ENCODE measurements at places on chromosomes 7 and 10. TPM values are rescaled to one million over a fixed set of nuclear protein-coding genes. Genes with fewer than 3 reads are reported as not detected.

- peak; percentile 71 for DNase-seq
Observed at GRCh38 chr10:121310151-121310711, 288.0 kb downstream of the FGFR2 start.

GRCh38 chr7:101936611-101937231, 119.3 kb downstream of the CUX1 start:
- peak; percentile 46 for DNase-seq

DNA sequence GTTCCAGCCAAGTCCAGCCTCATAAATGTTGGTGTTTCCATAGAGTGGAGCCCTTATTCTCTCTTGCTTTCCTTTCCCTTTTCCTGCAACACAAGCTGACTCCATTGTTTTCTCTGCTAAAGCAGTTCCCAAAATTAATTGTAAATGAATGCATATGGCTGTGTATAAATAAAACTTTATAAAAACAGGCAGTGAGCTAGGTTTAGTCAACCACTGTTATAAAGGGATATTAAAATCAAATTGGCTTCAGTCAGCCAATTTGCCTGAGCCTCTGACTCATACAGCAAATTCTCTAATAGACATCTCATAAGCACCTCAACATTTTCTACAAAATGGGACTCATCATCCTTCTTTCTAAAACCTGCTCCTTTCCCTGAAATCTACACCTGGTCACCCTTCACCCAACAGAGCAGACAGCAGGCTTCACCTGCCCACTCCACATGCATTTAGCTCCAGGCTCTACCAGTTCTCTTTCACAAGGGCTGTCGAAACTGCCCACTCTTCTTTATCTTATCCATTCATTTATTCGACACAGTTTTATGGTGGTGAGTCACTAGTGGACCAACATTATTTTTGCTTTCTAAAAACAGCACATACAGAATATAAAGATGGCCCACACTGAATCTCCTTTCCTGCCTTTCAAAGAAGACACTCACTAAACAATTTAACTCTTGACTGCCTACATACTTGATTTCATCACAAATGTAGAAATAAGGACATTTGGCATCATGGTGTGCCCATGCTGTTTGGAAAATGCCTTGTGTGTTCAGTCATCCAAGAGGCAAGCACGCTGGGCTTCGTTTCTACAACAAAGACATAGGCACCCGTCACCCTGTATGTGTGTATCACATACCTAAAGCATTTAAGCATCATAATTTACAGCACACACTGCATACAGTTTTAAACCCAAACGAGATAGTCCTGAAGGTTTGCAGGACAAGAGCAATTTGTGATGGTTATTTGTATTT, 74.6 kb upstream of the C7orf33 start:
- DNase-seq, result no peak

DNA sequence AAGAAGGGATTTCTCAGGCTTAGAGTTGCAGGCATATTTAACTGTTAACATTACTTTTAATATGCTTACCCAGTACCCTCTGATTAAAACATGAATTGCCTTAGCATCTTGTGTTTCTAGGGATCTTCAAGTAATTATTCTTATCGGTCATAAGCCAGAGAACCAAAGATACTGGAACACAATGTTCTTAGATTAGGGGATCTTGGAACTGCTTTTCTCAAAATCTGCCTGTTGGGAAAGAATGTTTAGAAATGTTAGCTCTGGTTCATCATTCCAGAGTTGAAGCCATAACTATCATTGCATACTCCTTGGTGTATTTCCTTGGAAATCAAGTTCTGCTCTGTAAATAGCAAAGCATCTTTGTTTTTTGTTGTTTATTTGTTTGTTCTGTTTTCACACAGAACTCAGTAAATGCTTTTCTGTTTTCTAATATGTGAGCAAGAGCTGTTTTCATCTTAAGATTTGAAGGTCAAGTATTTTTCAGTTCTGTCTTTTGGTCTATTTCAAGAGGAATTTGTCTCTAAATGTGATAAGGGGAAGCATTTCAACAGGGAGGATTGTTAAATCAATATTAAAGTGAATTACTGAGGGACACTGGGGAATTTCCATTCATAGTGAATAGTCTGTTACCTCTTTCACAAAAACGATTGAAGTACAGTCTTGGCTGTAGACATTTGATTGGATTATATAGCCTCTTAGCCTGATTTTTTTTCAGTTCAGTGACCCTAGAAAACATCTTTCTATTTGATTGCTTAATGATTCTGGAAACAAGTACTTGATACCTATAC, 103.2 kb upstream of the CYP26C1 start:
- no peak for DNase-seq

Gene CHN2
- total RNA-seq, result 22.5 TPM

GRCh38 chr7:29861884-29862283, 55.6 kb downstream of the WIPF3 start:
- DNase-seq, result no peak

Gene SNCG
- 41.3 TPM for total RNA-seq
